ENCODE measurements at places on chromosomes 3 and 15.
A peak's percentile ranks its signal among the peaks of the same experiment; 100 is the strongest.

- DNase-seq = no peak
These were observed 125.9 kb upstream of the PLXND1 start for GRCh38 chr3:129732200-129732876.

DNA sequence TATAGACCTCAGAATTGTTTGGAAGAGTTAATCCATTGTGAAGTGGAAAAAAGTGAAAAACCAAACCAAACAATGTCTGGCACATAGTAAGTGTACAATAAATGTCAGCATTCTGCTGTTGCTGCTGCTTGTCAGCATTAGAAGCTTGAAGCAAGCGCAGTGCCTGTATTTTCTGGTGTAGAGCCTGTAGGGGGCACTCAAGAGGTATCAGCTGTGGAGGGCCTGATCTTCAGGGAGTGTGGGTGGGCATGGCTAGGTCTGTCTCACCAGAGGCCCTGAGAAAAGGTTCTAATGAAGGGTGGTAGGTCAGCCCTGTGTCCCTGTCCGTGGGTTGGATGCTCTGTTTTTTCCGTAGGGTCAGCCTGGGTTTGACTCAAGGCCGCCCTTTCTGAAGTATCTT, 3.6 kb downstream of the ADAMTSL3 start:
- DNase-seq = no peak

GRCh38 chr3:50388720-50389413, 29.5 kb upstream of the TMEM115 start:
- DNase-seq = peak; percentile 11

DNA sequence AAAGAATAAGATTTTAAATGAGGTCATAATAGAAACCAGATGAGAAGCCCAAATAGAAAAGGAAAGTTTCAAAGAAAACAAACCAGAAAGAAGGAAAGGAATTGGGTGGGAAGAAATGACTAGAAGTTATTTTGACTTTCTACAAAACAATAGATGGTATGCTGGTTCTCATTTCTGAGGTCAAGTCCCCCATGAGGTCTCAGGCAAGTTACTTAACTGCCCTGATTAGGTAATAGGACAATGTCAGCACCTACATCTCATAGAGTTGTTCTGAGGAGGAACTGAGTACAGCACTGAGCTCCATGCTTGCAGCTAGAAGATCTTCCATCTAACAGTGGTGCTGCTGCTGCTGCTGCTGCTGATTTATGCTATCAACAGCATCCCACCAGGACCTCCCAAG, 185.9 kb downstream of the ERC2 start:
- no peak for DNase-seq

GRCh38 chr15:99434506-99435112, 131.2 kb upstream of the MEF2A start:
- DNase-seq = no peak

Measured in AG10803 (cell line).